ENCODE measurements at places on chromosomes 1 and 21.

DNA sequence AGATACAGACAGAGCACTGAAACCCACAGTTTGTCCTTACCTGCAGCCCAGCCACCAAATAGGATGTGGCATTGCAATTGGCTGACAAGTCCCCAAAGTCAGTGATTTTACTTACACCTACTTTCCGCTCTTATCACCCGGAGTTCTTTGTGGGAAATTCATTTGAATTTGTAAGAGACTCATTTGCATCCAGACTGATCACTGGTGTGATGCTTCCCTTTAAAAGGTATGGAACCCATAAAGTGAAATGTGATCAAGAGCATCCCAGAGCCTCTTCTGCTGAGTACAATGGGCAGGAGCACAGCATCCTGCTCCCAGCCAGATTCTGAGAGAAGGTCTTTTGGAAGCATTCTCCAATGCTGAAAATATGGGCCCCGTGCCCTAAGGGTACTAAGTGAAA lies 161.4 kb downstream of the DAB1 start:
- DNase-seq, result no peak

GRCh38 chr1:151553659-151554058 lies 13.6 kb downstream of the TUFT1 start:
- DNase-seq, result no peak

GRCh38 chr1:231138236-231138635 lies 23.6 kb upstream of the TRIM67 start:
- no peak for DNase-seq

DNA sequence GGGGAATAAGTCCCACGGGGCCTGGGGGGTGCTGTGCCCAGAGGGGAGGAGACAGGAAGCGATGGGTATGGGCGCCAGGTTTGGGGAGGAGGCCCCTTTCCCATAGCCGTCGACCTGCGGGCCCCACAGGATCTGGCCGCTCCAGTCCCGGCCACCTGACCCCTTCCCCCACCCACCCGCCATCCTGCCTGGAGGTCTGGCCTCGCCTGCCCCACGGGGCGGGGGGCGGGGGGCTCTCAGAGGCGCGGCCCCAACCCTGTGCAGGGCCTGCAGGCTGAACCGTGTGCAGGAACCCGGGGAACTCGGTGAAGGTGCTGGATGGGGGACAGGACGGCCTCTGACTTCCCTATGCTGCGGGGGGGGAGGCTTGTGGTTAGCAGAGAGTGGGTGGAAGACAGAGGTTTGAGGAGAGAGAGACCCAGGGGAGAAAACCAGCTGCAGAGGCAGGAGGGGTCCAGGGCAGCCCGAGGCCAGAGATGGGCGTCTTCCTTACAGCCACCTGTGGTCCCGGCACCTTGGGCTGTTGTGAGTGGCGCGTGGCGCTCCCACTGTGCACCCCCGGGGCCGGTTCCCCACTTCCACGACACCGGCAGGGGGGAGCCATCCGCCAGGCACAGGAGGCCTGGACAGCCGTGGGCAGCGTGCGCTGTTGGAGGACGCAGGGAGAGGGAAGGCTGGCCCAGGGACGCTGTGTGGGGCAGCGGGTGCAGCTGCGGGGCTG lies 2.5 kb upstream of the TNFRSF18 start:
- DNase-seq, result no peak

DNA sequence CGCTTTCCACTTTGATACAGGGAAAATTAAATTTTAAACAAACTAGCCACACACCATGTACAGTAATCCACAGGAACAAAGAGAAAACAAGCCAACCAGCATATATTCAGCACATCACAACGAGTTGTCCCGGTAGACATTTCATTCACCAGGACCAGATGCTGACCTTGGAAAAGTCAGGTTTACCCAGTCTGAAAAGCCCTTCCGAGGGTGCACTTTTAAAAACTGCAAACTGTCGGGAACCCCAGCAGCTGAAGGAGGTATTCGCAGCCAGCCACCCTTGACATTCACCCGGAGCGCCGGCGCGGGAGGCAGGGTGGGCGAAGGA lies 1.2 kb downstream of the MCOLN3 start:
- no peak for DNase-seq

DNA sequence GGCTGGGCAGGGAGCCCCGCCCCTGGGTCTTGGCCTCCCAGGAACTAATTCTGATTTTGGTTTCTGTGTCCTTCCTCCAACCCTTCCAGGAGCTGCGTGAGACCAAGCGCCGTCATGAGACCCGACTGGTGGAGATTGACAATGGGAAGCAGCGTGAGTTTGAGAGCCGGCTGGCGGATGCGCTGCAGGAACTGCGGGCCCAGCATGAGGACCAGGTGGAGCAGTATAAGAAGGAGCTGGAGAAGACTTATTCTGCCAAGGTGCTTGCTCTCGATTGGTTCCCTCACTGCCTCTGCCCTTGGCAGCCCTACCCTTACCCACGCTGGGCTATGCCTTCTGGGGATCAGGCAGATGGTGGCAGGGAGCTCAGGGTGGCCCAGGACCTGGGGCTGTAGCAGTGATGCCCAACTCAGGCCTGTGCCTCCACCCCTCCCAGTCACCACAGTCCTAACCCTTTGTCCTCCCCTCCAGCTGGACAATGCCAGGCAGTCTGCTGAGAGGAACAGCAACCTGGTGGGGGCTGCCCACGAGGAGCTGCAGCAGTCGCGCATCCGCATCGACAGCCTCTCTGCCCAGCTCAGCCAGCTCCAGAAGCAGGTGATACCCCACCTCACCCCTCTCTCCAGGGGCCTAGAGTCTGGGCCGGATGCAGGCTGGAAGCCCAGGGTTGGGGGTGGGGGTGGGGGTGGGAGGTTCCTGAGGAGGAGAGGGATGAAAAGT lies 18.5 kb upstream of the SEMA4A start:
- no peak for DNase-seq

- DNase-seq, result no peak
Measured at GRCh38 chr1:43034195-43034658, 75.6 kb upstream of the SLC2A1 start.

DNA sequence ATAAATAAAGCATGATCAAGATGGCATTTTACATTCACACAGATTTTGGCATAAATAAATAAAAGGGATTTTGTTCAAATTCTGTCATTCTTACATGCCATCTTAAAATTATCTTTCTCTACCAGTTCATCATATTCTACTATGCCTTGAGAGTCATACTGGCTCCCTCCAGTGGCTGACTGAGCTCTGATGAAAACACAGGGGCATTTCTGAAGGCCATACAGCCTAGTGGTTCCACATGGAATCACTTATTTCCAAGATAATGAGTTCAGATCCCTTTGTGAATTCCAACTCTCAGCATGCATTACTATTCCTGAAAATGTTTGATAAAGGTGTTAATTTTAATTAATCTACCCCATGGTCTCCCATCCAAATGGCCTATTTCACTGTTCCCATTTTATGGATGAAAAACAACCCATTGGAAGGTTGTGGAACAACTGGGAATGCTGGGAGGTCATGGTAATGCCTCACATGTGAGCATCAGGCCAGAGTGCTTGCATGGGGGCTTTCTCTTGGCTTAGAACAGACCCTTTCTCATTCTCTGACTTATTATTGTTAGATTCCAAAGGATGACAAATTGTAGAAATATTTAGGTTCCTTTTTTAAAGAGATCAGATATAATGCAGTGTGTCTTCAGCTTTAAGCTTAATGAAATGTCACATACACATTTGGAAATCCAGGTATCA lies 622.4 kb upstream of the PKN2 start:
- DNase-seq, result no peak

- no peak for DNase-seq
Measured at GRCh38 chr1:39819091-39819812, 30.6 kb upstream of the BMP8B start.

DNA sequence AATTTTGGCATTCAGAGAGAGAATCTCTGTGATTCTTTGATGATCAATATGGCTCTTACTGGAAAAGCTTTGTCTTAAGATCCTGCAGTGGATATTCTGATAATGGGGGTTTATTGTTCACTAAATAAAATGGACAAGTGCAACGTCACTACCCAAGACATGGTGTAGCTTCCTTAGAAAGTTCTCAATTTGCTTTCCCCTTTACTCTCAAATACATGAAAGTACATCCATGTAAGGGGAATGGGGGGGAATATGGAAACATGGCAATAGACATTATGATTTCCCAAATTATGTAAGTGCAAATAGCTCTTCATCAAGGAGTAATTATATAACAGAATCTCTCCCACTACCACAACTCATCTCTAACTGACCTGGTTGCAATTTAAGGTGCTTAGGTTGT lies 126.3 kb upstream of the DPYD start:
- no peak for DNase-seq

Measured in caudate nucleus (tissue), 63 donors.